ENCODE measurements at places on chromosomes 3 and 15.

- H3K4me3 ChIP-seq, result no peak overlapping the region
- no peaks in the 10 kb centered on the region for H3K36me3 ChIP-seq
- H3K27me3 ChIP-seq, result peaks cover 5% of the 10 kb centered on the region
These were observed 29.3 kb upstream of the MYO1E start for GRCh38 chr15:59401824-59402569.

DNA sequence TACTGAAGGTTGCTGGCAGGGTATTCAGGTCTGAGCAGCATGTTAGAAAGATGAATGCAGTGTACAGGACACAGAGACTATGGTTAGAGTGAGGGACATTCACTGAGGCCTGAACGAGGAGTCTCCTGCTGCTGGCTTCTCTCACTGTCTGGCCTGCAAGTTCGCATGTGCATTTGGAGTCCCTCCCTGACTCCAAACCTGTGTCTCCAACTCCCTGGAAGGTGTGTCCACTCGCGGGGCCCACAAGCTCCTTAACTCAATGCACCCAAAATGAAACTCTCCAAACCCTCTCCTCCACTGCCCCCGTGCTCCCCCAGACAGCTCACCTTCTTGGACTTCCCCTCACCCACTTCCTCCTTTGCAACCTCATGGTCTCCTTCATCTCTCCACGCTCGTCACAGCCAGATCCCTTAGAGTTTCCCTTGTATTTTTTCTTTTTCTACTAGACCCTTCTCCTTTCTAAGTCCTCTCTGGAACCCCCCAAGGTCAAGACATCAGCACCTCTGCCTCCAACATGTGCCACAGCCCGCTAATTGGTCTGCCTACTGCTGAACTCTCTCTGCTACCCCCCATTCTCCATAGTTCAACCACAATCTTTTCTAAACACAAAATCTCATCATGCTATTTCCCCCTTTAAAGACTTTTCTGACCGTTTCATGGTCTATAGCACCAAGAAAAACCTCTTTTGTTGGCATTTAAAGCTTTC is 58.3 kb downstream of the HES1 start:
- H3K27ac ChIP-seq, result no peak overlapping the region
- no peak overlapping the region for H3K4me3 ChIP-seq
- H3K27me3 ChIP-seq, result no peaks in the 10 kb centered on the region
- no peaks in the 10 kb centered on the region for H3K36me3 ChIP-seq
- no peaks in the 10 kb centered on the region for H3K4me1 ChIP-seq
- DNase-seq, result no peak

GRCh38 chr3:127209840-127210653 is 17.1 kb downstream of the PRR23E start:
- H3K27me3 ChIP-seq, result no peaks in the 10 kb centered on the region
- no peak overlapping the region for H3K4me3 ChIP-seq
- H3K27ac ChIP-seq, result no peak overlapping the region
- DNase-seq, result no peak

GRCh38 chr3:17741621-17742101 is 770 bp downstream of the TBC1D5 start:
- H3K4me3 ChIP-seq, result peak overlapping the region; percentile 82
- no peaks in the 10 kb centered on the region for H3K27me3 ChIP-seq
- DNase-seq, result no peak
- peak overlapping the region; percentile 89 for H3K27ac ChIP-seq

DNA sequence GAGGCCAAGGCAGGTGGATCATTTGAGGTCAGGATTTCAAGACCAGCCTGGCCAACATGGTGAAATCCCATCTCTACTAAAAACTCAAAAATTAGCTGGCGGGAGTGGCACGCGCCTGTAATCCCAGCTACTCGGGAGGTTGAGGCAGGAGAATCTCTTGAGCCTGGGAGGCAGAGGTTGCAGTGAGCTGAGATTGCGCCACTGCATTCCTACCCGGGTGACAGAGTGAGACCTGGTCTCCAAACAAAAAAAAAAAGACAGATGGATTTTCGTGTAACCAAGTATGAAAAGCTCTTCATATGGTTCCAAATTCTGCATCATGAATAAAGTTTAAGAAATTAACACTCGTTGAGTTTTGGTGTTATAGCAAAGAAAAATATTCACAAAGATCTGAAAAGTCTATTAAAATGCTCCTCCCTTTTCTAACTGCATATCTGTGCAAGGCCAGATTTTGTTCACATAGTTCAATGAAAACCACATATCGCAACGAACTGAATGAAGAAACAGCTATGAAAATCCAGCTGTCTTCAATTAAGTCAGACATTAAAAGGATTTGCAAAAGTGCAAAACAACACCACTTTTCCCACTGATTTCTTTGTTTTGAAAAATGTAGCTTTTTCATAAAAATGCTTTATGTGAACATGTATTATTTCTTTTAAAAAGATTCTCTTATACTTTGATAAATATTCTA is 23.8 kb upstream of the FBLN2 start:
- no peaks in the 10 kb centered on the region for H3K36me3 ChIP-seq
- DNase-seq, result no peak
- no peaks in the 10 kb centered on the region for H3K27me3 ChIP-seq
- no peak overlapping the region for H3K4me3 ChIP-seq
- no peak overlapping the region for H3K27ac ChIP-seq

DNA sequence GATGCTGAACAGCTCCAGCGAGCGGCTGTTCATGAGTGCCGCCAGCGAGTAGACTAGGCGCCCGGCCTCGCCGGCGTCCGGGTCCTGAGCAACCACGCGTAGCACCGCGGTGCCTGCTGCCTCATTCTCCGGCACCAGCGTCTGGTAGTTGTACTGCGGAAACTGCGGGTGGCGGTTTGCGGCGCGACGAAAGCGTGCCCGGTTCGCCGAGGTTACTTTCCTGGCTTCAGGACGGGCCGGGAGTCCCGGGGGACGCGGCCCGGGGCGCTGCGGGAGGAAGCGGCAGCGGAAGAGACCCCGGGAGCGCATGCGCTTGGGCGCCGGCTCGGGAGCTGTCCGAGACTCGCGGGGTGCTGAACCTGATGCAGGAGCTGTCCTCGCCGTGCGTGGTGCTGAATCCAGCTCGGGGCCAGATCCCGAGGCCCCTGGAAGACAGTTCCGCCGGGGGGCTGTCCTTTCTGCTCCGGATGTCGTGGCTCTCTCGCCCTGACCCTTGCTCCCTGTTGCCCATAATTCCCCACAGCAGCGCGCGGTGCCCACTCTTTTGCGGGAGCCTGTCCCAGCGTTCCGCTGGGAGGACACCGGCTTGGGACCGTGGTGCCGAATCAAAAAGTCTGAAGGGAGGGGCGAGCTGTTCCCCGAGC is 1.1 kb downstream of the CELSR3 start:
- H3K36me3 ChIP-seq, result no peaks in the 10 kb centered on the region
- peak overlapping the region; percentile 30 for H3K4me3 ChIP-seq
- no peak overlapping the region for H3K27ac ChIP-seq
- DNase-seq, result peak; percentile 43
- H3K4me1 ChIP-seq, result peaks cover 7% of the 10 kb centered on the region

DNA sequence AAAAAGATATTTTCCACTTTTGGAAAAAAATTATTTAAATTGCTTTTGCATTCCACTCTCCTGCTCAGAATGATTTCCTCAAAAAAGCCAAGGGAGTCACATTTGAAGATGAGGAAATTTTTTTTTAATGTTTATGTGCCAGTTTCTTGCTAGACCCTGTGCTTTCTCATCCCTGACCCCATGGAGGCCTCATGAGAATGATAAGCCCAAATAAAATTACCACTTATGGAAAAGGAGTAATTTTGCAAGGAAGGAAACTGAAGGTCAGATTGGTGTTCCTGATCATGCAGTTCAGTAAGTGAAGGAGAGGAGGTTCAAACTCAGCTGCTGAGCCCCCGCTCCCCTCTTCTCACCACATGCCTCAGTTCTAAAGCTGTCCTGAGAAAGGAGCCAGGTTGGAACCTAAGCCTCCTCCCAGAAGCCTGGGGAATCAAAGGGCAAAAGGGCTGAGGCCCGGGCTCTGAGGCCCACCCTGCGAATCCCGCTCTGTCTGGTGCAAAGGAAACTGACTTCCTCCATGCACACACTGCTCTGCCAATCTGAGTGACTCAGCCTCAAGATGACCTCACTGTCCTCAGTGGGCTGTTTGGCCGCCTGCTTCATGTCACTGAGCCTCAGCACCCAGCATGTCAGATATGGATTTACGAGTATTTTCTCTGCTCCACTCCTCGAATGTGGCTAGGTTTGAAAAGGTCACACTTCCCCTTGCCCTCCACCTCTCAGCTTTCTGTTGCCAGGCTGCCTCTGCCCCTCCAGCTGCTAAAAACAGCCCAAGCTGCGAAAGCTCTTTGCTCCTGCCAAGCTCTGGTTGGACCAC is 56.9 kb upstream of the FLNB start:
- no peak overlapping the region for H3K4me3 ChIP-seq
- peak; percentile 84 for DNase-seq
- peaks cover 22% of the 10 kb centered on the region for H3K4me1 ChIP-seq
- H3K27me3 ChIP-seq, result no peaks in the 10 kb centered on the region

All from fibroblast of lung (primary cell).